ENCODE measurements at places on chromosomes 7 and 10.

DNA sequence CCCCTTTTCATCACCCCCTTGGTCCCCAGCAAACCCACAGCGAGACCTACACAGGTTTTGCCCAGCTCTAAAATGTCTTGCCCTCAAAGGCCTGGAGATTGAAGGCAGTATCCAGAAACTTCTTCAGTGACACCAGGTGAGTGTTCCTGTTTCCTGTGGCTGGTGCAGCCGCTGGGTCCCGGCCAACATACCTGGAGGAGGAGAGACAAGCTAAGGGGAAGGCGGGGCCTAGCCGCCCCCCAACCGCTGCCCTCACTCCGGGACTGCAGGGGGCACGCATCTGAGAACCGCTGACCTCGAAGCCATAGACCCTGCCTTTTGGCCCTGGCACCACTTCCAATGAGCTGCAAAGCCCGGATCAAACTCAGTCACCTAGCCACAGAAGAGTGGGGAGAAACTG, 27.0 kb downstream of the OGDHL start:
- DNase-seq = no peak

DNA sequence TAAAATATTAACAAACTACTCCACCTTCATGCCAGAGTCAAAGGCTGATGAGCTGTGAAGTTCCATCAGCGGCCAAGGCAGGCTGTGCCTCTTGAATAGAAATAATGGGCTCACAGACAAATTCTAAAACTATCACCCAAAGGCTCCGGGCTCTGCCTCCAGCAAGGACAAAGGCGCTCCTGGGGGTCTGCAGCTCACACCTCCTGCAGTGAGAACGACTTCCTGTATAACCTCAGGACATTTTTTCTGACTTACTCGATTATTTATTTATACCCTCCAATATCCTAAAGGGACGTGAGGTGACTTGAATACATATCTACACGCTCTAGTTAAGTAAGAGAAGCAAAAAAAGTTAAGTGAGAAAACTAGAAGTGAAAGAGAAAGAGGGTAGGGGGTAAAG, 500.7 kb downstream of the CCSER2 start:
- DNase-seq = no peak

GRCh38 chr10:51241461-51241860, 167.2 kb downstream of the PRKG1 start:
- DNase-seq = no peak

GRCh38 chr7:150937848-150938561, 40.1 kb downstream of the KCNH2 start:
- DNase-seq = no peak

- DNase-seq = no peak
These were observed 78.7 kb downstream of the ARHGAP22 start for GRCh38 chr10:48526011-48526821.

GRCh38 chr10:48363617-48364355, 57.3 kb downstream of the MAPK8 start:
- peak; percentile 66 for DNase-seq
